ENCODE measurements at places on chromosomes 3 and 15. TPM values are rescaled to one million over a fixed set of nuclear protein-coding genes. Genes with fewer than 3 reads are reported as not detected.

Gene RPP25
- 2.3 TPM for total RNA-seq

Gene MUC13
- not detected for total RNA-seq

GRCh38 chr3:172159376-172159775, 120.0 kb downstream of the FNDC3B start:
- DNase-seq, result no peak

DNA sequence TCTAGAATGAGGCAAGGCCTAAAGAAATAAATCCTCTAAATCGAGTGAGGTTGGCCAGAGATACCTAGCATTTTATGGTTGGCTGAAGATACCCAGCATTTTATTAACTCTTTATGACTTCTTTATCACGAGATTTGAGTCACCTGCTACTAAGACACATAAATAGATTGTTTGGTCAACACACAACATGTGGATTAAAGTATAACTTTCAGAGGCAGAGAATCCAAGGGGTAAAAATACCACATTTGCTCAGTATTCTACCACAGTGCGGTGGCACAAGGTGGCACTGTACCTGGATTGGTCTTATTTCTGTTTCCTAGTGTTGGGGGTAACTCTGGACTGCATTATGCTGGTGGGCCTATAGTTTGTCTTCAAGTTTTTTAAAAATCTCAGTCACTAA, 27.0 kb upstream of the VILL start:
- no peak for DNase-seq

Gene PARL
- total RNA-seq, result 58.0 TPM

Gene AHSG
- not detected for total RNA-seq

Measured in left ventricle myocardium superior (tissue), 1 donor.